ENCODE measurements at places on chromosomes 3 and 15.

DNA sequence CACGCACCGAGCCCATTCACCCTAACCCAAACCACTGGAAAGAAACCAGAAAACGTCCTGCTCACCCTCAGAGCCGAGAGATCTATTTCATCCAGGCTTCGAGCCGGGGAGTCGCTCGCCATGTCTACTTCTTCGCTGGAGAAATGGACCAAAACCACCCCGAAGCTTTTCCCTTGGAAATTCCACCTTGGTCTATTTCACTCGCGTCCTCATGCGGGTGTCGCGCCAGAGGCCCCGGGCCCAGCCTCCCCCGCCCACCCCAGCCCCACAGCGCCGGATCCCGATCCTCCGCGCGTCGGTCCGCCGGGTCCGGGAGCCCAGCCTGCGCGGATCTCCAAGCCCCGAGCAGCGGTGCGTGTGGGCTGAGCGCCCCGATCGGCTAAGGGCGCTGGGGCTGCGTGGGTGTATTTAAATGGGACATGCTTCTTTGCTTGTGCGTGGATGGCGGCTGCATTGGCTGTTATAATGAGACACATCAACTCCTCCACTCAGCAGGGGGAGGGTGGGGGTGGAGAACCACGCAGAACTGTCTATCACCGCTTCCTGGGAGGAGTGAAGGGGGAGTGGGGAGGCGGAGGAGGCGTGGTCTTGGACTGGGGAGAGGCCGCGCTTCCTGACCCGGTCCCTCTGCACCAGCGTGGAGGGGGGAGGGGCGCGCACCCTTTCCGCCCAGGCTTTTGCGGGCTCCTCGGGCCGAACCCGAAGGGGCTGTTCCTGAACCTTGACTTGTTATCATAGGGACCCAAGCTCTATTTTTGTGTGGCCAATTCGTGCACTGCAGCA is at the start of gene TNIK:
TSS of gene TNIK (minus strand) at position 464 of the 783 bp plus-strand sequence. CDS start at position 122, 342 bp downstream.
- DNase-seq, result no peak

DNA sequence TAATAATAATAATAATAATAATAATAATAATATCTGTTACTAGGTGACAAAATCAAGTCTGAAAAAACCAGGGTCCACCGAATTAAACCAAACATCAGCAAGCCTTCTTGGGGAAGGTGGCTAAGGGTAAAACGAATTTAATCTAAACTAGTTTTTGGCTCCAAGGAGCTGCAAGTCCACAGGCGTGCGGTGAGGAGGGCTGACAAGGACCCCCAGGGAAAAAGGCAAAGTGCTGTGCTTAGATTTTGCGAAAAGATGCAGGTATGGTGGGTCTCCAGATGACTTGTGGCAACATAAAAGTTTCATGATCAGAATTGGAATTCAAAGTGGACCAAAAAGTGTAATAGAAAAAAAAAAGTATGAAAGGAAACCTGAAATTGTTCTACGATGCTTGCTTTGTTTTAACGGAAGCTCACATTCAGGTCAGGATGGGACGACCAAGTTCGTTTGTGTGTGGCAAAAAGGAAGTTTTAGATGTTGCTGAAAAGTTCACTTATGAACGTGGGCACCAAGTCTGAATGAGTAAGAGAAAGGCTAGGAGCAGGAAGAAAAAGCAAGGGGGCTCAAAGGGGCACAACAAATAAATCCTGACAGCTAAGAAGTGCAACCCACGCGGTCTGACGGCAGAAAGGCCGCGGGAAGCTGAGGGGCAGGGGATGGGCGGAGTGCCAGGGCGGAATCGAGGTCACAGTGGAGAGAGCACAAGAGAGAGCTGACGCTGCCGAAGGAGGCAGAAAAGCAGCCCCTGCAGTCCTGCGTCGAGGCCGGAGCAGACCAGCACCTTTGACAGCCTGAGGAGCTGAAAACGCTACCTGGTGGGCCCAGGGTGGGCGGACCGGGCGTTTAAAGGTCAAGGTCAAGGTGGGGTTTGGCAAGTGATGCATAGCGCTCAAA is 1.1 kb downstream of the WDR82 start:
- no peak for DNase-seq

GRCh38 chr3:31361371-31362273 is 171.1 kb upstream of the STT3B start:
- peak; percentile 10 for DNase-seq

- no peak for DNase-seq
These were observed 20.3 kb downstream of the ACAA1 start for GRCh38 chr3:38116471-38117162.

GRCh38 chr15:41783296-41783695 is 9.0 kb downstream of the MAPKBP1 start:
- DNase-seq, result no peak

DNA sequence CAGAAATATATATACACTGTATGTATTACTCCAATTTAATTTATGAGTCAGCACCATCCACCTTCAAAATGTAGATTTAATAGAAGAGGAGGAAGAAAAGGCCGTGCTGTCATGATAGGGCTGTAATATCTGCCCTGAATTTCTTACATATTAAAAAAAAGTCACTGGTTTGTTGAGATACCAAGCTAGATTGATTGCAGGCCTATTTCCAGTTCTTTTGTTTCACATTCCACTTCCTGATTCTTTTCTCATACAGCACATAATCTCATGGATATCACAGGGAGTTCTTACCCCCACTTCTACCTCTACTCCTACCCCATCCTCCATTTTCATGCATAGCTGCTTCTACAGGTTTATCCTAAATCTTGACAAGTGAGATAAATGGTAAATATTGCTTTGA is 290.3 kb downstream of the ZBTB20 start:
- no peak for DNase-seq

DNA sequence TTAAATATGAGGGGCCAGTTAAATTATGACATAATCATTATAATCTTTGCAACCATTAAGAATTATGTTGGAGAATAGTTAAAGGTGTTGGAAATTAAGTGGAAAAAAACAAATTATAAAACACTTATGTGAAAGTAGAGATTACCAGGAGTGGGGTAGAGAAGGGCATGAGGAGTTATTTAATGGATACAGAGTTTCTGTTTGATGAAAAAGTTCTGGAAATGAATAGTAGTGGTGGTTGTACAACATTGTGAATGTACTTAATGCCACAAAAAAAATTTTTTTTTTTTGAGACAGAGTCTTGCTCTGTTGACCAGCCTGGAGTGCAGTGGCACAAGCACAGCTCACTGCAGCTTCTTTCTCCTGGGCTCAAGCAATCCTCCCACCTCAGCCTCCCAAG is 25.1 kb upstream of the TNIK start:
- no peak for DNase-seq

DNA sequence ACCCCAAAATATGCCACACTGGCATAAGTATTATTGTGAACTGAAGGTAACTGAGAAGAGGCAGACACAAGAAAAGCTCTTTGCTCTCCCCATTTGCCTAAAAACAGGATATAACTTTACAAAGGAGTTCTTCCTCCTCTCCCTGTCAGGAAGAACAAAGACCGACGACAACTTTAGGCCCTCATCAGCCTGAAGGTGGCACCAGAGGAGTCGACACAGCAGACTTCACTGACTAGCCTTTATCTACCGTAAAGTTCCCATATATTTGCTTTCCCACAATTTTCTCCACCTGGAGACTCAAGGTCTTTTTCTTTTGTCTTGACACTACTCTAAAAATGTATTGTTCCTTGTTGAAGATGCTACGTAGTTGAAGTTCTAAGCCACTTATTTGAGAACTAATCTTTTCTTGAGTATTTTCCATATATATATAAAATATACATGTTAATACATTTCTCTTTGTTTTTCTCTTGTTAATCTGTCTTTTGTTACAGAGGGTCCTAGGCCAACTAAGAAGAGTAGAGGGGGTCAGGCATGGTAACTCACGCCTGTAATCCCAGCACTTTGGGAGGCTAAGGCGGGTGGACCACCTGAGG is 16.2 kb upstream of the XIRP1 start:
- DNase-seq, result no peak

DNA sequence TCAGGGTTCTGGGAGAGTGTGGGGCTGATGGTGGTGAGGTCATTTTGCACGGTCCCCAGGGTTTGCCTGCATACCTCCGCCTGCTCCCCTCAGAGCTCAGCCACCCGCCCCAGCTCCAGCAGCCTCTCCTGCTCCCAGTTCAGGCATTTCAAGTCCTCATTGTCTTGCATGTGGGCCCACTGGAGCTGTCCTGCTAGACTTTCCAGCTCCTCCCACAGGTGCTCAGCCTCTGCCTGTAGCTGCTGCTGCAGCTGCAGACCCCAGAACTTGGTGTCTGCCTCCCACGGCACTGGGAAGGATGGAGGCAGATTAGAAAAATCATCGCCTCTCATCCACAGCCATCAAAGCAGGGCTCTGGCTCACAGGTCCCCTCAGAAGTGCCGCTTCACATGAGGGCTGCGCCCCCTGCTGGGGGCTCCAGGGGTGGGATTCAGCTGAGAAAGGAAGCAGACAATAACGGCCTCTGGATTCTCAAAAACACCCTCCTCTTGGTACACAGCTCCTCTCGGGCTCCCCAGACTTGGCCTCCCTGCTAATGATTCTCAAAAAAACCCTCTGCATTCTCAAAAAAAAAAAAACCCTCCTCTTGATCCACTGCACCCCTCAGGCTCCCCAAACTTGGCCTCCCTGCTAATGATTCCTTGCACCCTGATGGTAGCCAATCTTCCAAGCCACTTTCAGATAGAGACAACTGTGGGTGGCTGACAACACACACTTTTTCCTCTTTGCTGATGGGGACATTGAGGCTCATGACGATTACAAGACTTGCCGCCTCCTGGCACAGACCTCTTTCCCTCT is 89.3 kb upstream of the C2CD4B start:
- peak; percentile 50 for DNase-seq

DNA sequence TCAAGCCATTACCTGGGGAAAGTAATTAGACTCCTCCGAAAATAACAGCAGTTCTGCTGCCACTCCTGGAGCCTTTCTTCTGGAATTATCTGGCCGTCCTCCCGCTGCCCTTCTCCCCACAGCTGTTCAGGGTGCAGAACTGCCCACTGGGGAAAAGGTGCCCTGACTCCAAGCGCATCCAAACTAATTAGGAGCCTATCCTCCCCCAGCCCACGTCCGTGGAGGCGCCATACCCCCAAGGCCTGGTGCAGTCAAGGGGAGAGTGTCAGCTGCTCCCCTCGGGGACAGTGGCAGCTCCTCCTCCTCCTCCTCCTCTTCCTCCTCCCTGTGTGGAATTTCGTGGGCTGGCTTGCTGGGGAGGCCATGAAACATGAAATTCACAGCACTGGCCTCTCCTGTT is 177.2 kb downstream of the XXYLT1 start:
- DNase-seq, result no peak

DNA sequence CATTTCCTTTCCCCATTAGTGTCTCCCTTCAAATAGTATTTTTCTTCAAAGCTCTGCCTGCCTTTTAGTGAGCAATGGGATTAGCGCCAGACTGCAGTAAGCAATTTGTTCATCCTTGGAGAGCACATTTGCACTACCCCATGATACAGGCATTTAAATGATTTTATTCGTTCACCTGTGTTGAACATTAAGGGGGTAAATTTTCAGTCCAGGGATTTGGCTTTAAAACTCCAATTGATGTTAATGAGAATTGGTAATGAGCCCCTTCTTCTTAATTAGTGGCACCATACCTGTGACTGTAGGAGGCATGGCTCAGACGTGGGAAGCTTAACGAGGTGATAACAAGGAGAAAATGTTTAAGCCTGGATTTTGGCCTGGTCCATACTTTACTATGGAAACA is 161.4 kb upstream of the NANOGP8 start:
- no peak for DNase-seq

GRCh38 chr15:69502470-69503045 is 49.9 kb downstream of the RPLP1 start:
- no peak for DNase-seq

DNA sequence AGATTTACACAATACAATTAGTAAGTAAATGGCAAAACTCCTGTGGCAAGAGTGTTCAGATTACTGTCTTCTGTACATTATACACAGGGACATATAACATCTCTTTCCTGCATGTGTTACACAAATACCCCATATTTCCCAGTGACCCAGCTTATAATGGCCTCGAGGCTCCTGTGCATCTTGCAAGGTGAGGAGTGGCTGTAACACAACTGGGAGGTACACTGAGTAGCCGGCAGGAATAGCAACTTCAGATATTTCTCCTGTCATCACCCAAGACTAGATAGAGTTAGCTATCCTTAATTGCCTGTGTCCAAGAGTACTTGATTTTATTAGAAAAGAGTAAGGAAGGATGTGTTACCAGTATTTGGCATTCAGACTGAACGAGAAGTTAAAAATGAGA is 5.6 kb downstream of the GMPS start:
- DNase-seq, result no peak

GRCh38 chr3:144437989-144438388 is 466.4 kb downstream of the DIPK2A start:
- no peak for DNase-seq

DNA sequence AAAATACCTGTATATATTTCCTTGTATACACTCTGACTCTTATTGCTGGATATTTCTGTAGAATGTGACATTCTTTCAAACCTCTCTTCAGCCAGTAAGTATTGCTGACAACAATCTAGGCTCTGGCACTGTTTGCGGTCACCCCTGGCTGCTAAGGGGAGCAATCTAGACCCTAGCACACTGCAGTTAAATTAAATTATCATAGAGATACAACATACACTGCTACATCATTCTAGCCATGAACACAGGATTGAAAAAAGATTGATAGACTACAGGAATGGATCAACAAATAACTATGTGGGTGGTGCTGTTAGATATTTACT is 108.7 kb upstream of the MEIS2 start:
- no peak for DNase-seq

DNA sequence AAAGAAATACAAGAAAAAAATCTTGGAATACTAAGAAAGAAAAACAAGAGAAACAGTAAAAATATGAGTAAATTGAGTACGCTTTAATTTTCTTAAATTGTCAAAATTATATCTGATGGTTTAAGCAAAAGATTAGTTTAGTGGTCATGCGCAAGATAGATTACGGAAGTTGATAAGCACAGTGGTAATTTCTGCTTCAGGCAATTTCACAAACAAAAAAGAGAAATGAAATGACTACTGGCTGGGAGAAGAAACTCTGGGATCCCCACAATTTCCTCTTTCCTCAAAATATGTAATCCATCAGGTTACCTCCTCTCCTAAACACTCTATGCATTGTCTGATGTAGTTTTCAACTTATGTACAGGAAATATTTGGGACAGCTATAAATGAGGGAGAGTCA is 9.0 kb downstream of the MYD88 start:
- DNase-seq, result no peak

Measured in left renal pelvis (tissue), 4 donors.